ENCODE measurements at places on chromosomes 5 and 9.

DNA sequence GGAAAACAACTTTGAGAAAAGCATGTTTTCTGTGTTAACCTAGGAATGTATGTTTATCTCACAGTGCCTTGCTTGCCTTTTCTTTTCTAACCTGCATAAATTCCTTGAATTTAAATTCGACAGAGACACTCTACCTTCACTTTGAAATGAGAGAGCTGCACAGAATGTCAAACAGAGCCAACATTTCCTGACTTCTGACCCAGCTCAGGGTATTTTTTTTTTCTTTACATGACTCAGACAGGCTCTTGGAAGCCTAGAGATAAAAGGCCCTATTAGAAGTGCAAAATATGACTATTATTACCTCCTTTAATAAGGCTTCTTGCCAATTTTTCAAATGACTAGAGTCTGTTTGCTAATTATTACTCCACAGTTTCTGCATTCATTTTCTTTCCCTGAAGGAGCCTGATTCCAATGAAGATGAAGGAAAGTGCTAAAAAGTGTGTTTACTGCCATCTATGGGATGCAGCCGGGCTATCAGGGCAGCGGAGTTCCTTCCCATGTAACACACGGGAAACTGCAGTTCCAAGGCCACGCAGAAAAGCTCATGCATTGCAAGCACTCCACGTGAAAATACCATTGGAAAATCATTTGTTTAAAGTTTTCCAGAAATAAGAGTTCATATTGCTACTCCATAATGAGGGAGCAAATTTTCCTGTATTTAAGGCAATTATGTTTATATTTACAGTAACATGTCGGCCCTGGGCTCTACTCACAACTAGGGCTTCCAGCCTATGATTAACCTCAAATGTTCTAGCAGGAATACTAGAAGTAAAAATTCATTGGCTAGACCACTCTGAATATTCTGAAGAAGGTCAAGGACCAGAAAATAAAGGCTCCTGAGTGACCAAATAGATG, 485.6 kb downstream of the ZSWIM6 start:
- DNase-seq = no peak

DNA sequence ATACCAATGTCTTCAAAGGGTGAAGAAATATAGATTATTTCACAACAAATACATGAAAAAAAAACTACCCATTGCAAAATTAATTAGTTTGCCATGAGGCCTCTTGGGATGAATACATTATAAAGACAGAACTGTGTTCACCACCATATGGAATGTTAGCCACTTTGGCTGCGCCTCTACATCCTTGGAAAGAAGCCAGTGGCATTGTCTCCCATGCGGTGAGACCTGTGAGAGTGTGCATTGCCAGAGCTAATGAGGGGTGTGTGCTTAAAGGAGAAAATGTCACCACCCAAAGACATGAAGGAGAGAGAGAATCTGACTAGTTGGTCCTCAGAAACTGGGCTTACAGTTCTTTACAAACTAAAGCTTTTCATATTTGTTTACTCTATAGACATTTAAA, 110.6 kb downstream of the PLPPR1 start:
- no peak for DNase-seq

DNA sequence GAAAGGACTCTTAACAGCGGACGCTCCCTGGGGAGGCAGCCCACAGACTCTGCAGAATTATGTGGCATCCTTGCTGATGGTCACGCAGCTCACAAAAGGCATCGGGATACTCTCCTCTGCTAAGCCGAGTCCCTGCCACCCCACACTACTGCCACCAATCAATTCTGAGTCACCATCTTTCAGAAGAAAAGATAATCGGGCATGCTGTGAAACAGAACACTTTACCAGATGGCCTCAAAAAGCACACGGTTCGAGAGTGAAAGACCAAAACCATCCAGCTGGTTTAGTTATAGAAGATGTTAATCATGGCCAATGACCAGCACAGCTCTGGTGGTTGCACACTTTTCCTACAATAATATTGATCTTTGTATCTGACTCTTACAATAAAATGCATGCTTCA, 136.3 kb downstream of the MYO10 start:
- DNase-seq = no peak

GRCh38 chr5:6556089-6556801, 76.6 kb downstream of the NSUN2 start:
- no peak for DNase-seq

DNA sequence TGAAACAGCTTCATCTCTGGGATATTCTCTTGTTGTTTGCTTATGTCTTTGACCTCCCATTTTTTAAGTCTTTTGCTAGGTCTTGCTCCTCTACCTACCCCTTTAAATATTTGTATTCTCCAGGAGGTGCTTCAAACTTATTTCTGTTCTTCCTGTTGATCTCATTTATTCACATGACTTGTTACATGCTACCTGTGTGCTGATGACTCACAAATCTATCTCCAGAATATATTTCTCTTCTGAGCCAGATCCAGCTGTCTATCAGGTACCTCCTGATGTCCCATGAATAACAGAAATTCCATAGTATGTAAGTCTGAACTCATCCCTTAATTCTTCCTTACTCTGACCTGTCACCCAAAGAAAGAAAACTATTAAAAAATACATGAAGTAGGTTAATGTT, 11.0 kb downstream of the NIPBL start:
- no peak for DNase-seq

DNA sequence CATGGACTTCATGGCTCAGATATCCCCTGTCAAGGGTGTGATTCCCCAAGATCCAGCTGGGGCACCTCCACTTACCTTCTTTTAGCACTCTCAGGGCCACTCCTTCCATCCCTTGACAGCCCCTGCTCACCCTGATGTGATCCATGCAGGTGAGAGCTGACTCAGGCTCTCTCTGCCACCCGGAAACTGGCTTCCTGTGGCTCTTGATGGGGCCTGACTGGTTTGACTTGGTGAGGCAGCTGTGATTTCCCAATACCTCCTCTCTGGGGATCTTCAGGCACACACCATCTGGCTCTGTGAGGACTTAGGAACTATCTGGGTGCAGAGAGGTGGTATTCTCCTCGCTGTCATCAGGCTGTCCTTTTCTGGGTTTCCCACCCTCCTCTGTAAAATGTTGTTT, 7.9 kb upstream of the FAT2 start:
- DNase-seq = no peak

DNA sequence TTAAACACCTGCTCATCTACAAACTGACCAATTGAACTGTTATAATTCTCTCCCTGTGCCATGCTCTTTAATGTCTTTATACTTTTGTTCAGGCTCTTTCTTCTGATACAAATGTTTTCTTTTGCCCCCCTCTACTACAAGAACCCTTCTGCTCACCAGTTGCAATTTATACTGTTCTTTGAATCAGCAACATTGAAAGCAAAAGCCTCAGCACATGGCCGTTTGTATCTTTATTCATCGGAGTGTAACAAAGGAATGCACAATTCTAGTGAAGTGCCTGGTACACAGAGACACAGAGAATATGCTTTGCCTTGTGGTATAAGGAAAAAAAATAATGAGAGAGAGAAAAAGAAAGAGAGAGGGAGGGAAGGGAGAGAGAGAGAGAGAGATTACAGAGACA, 547.1 kb downstream of the CDH12 start:
- DNase-seq = no peak

- no peak for DNase-seq
These were observed 1133.1 kb upstream of the ACO1 start for GRCh38 chr9:31251386-31251785.

DNA sequence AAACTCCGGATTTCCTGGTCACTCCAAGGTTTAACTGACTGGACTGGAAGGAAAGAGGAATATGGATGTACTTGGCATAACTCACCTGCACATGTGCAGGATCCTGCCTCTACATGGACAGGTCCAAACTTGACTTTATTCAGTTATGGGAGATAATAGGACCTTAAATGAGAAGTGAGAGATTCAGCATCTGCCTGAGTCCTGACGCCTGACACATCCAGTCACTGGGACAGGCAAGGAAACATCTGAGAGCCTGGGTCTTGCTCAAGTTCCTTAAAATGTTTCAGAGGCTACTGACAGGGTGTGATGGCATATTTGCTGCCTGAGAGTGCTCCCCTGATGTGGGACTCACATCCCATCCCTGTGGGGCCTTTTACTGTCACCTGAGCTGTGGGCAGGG, 34.9 kb downstream of the ZNF354A start:
- no peak for DNase-seq

- DNase-seq = no peak
These were observed 33.1 kb upstream of the HTR4 start for GRCh38 chr5:148687427-148687826.

- no peak for DNase-seq
These were observed 329.8 kb upstream of the PDE4D start for GRCh38 chr5:60223342-60223741.

DNA sequence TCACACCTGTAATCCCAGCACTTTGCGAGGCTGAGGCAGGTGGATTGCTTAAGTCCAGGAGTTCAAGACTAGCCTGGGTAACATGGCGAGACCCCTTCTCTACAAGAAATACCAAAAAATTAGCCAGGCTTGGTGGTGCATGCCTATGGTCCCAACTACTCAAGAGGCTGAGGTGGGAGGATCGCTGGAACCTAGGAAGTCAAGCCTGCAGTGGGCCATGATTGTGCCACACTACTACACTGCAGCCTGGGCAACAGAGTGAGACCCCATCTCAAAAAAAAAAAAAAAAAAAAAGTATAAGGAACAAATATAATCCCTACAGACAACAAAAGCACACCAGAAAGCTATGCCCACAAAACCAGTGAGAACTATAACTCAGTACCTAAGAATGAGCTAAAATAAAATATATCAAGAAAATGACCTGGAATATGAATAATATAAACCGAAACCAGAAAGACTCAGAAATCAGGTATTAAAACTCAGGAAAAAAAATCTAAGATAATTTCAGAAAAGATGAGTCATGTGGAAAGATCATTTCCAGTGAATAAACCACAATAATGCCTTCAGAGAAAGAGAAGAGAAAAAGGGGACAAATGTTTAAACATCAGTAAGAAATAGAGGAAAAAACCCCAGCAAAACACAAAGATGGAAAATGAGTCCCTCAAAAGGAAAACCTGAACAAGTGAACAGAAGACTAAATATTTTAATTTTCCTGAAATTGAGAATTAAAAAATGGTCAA, 57.4 kb downstream of the GOLPH3 start:
- no peak for DNase-seq

DNA sequence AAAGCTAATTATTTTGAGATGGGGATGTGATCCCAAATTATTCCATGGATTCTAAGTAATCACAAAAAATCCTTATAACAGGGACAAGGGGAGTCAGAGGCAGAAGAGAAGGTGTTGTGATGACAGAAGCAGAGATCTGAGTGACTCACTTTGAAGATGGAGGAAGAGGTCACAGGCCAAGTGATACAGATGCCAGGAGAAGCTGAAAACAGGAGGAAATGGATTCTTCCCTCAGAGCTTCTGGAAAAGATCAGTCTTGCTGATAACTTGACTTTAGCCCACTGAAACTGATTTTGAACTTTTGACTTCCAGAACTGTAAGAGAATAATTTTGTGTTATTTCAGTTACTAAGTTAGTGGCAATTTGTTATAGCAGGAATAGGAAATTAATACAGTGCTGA, 105.3 kb downstream of the GCNT1 start:
- DNase-seq = no peak

GRCh38 chr5:159061834-159062474, 37.8 kb downstream of the EBF1 start:
- DNase-seq = no peak

DNA sequence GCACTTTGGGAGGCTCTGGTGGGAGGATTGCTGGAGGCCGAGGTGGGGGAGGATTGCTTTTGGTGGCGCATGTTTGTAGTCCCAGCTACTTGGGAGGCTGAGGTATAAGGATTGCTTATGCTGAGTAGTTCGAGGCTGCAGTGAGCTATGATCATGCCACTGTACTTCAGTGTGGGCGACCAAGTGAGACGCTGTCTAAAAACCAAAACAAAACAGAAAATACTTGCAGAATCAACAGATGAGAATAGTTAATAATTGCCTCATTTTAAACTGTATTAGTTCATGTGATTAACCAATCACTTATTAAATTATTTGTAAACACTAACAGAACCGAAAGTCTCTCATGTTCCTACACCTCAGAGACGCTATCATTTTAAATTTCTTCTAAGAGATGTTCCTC, 118.1 kb downstream of the CCDC171 start:
- no peak for DNase-seq

DNA sequence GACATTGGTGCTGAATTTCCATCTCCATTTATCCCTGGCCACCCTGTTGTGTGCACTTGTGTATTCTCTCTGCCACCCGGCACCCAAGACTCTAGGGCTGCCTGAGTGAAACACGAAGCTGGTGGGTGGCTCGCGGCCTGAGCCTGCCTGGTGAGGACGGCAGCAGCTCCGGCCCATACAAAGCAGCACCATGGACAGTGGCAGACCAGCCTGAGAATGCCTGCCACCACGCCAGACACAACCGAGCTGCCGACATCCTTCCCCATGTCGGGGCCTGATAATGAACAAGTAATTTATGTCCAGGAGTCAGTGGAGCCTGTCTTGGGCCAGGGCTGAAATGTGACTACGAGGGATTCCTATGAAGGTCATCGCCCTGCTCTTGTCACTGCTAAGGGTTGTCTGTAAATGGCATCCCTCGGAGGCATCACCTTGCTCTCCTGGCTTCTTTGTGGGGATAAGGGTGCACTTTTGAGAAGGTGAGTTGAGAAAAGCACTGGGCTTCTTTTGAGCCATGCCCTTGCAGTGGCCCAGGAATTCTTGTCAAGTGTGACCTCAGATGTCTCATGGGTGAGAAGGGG, 175.7 kb downstream of the MELK start:
- no peak for DNase-seq

Data from activated T-helper 1 cell treated with Interleukin-2 at 50 U/mL for 16 hours (primary cell).